ENCODE measurements at places on chromosomes 16 and 17.

DNA sequence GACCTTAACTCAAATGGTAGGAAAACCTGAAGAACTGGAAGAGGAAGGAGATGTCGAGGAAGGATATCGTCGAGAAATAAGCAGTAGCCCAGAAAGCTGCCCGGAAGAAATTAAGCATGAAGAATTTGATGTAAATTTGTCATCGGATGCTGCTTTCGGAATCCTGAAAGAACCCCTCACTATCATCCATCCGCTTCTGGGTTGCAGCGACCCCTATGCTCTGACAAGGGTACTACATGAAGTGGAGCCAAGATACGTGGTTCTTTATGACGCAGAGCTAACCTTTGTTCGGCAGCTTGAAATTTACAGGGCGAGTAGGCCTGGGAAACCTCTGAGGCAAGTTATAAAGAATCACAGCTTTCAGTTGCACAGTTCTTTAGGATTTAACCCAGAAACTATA lies 15.5 kb downstream of the ERCC4 start:
- DNase-seq: no peak

DNA sequence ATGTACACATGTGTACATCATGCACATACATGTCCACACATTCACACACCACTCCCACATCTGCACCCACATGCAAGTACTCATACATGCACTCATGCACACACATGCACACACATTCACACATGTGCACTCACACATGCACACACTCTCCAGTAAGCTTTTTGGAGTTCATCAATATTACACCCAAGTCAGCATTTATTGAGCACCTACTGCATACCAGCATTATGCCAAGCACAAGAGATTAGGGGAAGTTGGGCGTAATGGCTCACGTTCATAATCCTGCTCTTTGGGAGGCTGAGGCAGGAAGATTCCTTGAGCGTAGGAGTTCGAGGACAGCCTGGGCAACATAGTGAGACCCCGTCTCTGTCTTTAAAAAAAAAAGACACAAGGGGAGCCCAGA lies 87.6 kb upstream of the HSBP1 start:
- no peak for DNase-seq

DNA sequence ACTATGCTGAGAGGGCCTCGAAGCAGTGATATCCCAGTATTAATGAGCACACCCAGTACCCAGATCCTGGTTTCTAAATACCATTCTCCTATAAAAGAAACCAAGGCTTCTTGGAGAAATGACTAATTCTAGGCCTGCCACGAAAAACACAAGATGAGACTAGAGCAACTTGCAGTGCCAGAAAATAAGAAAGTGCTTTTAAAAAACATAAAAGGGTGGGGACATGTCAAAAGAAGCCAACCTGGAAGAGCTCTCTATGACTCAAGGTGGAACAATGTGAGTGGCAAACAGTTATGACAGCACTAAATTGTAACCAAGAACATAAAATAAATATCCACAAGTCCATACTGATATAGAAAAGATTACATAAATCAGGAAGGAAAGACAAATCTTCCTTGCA lies 153.2 kb upstream of the KCNJ18 start:
- DNase-seq: peak; percentile 27

DNA sequence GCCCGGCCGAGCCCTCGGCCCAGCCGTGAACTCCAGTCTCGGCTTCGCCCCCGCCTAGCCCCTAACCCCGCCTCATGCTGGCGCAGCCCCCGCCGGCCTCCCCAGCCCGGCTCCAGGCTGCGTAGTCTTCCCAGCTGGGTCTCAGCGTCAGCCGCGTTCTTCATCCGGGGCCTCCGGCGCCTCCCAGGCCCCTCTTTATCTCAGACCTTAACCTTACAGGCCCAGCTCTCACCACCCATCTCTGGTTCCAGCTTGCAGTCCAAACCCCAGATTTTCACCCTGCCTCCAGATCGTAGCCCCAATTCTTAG lies at the start of gene PROCA1:
Gene PROCA1 (minus strand): TSS at position 166 of the 309 bp plus-strand sequence. CDS start 228 bp downstream, outside the sequence.
- no peak for DNase-seq

Data from SW480 (cell line).